ENCODE measurements at places on chromosomes 2 and 18. TPM values are rescaled to one million over a fixed set of nuclear protein-coding genes. Genes with fewer than 3 reads are reported as not detected.

ASB3 gene
- 26.0 TPM for total RNA-seq

CSRNP3 gene
- not detected for total RNA-seq

UGT1A5 gene
- not detected for total RNA-seq

SKOR2 gene
- total RNA-seq, result not detected

ANKRD30BL gene
- not detected for total RNA-seq

L3MBTL4 gene
- 0.18 TPM for total RNA-seq

TMEM214 gene
- total RNA-seq, result 47.3 TPM

DYNAP gene
- total RNA-seq, result not detected

TRPM8 gene
- not detected for total RNA-seq

UGT1A4 gene
- total RNA-seq, result not detected

FAM228A gene
- total RNA-seq, result 0.52 TPM

GRCh38 chr18:5195656-5196055, 1.4 kb downstream of the AKAIN1 start:
- no peak for DNase-seq

DNA sequence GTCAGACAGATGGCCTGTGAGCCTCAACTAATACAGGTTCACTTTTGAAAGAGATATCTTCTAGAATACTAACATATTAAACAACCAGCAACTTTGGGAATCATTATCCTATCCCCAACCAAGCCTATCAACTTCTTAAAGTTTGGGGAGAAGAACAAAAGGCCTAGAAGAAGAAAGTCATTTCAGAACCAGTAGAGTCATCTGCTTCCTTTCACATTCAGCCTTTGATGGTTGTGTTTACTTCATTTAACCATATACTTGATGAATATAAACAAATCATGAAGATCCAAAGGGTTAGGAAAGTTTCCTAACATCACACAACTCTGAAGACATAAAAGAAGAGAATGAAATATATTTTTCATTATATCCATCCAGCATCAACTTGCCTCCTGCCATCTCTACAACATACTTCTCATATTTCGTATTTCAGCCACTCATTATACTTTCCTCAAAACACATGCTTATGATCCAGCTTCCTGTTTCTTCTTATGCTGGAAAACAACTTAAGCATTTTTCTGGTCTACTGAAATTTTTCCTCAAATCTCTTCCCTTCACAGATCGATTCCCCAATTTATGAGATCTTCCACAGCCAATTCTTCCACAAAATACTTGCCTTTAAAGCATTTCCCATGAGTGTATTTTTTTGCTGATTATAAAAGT, 114.3 kb downstream of the CACNB4 start:
- no peak for DNase-seq

DNA sequence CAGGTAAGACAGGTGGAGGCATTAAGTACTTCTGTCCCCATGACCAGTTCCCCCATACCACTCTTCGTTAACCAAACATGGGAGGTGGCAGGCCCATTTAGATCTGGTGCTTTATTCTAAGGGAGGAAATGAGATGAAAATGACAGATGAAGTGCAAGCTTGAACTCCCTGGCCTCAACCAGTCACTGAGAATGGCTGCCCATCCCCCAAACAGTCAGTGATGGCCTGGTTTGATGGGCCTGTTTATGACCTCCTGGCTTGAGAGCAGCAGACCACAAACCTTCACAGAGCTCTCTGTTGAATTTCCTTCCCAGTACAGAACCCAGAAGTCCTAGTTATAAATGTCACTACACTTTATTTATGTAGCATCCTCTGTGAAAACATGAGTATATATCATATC, 31.1 kb downstream of the EPAS1 start:
- no peak for DNase-seq

- DNase-seq, result no peak
These were observed 36.3 kb upstream of the ACVR2A start for GRCh38 chr2:147808520-147808919.

DNA sequence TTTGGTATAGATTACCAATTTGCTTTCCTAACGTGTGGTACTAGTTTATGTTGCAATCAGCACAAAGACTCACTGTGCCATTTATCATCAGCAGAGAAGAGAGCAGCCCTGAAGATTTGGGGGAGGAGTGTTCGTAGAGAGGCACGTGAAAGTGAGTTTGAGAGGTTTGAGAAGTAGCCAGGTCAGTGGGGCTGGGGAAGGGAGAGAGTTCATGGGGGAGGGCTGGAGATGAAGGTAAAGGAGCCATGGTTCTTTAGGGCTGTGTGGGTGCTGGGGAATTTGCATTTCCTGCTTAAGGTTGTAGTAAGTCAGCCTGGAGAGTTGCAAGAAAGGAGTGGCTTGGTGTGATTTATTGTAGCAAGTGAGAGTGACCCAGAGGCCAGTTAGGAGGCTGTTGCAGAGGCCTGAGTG, 172.1 kb downstream of the NEDD4L start:
- DNase-seq, result no peak

GRCh38 chr2:29864988-29865387, 56.4 kb downstream of the ALK start:
- no peak for DNase-seq

- no peak for DNase-seq
These were observed 18.7 kb downstream of the C18orf63 start for GRCh38 chr18:74334242-74334893.

GRCh38 chr2:222430681-222431080, 6.3 kb downstream of the SGPP2 start:
- no peak for DNase-seq

DNA sequence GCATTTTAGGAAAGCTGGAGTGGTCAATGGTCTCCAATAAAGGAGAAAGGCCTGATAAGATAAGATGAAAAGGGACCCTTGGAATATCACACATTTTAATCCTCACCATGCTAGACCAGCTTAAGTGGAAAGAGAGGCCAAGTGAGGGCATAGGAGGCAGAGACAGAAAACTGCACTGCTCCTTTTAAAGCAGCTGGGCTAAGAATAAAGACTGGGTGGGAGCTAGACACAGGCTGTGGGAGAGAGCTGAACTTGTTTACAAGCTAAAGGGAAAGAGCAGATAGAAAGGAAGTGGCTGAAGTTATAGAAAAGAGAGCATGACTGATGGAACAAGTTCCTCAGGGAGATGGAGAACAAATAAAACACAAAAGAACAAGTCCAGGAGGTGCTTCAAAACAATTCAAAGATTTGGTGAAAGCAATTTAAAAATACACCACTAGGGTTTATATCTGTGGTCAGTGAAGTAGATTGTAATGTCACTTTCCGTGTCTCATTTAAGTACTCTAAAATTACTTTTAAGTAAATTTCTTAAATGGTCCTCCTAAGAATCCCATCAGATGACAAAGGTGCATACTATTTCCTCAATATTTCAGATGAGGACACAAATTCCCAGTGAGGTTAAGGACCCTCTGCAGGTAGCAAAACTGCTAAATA, 7.5 kb downstream of the COL5A2 start:
- no peak for DNase-seq

DNA sequence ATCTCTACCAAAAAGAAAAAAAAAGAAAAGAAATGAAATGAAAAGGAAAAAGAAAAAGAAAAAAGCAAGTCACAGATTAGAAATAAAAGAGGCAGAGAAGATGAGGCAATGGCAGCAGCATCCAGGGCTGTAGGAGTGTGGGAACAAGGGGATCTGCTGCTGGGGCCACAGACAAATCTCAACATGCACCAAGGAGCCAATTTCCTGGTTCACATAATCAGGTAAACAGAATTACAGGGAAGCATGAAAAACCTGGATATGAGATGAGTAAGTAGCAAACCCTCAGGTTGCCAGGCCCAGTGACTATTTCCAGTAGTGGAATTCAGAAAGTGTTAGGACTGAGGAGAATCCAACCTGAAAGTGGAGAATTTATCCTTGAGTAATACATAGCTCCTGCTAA, 77.4 kb upstream of the ARHGAP28 start:
- no peak for DNase-seq

DNA sequence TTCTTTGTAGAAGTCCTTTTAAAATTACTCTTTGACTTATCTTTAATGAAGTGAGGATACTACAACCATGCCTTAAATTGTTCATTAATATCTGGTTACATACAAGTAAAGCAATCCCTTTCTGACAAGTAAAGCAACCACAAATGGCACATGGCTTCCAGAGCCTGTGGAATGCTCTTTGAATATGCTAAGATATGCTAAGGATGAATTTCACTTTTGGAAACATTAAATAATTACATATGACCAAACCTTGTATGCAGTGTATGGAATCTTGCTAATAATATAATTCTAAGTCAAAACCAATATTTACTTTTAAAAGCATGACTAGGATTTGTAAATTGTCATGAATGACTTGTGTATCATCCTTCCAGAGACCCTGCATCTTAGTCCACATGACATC, 1711.2 kb upstream of the CELF4 start:
- DNase-seq, result no peak

DNA sequence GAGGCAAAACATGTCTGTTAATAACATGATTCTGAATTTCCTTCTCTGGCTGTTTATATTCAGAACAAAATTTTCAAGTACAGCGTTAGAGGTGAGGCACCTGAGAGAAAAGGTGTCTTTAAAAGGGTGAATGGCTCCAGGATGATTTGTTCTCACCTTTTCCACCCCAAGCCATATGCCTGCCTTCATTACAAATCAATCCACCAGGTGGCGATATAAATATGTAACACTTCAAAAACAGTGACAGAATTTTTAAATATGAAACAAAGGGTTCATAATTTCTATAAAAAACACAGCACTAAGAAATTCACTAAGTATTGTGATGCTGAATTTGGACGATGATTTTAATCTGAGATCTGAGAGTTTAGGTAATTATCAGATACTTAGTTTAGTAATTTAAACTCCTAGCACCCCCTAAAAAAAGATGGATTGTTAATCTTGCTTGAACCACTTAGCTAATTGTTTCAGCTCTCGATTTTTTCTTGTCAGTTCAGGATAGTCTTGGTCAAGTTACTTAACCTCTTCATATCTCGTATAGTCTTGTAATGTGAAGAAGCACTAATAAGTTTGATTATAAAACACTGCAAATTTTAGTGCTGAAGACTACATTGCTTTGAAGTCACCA, 528.8 kb downstream of the CPS1 start:
- no peak for DNase-seq

DNA sequence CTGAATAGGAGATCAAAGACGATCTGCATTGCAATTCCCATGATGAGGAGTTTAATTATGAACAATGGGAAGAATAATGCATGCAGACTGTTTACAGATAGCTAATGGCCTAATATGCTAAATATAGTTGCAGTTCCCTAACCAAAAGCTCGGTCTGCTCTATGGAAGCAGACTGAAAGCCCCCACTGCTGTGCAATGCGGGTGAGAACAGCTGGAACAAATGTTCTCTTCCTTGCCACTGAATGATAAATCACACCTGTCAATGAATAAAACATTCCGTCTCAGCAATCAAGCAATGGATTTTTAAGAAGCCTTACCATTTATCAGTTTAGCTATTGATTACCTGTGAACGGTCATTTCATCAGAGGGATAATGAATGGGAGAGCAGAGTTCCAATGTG, 704.5 kb upstream of the RAB6C start:
- DNase-seq, result no peak

GRCh38 chr2:85772019-85772745, 18.4 kb downstream of the ATOH8 start:
- DNase-seq, result no peak

DNA sequence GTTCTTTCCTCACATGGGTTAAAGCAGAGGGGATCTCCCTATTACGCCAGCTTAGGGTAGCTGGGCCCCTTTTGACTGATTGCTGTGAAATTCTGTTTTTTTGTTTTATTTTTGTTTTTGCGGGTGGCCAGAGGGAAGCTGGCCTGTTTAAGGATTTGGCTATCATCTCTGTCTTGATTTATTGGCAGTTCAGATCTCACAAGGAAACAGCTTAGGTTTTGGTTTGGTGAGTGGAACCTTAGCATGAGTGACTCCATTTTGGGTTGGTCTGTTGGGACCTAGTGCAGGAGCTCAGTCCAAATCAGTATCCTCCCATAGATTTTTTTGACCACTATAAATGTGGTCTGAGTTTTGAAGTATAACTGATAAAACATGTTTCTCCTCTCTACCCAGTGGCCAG, 25.6 kb upstream of the NTSR2 start:
- no peak for DNase-seq

GRCh38 chr2:240466579-240467148, 31.2 kb downstream of the GPC1 start:
- no peak for DNase-seq

DNA sequence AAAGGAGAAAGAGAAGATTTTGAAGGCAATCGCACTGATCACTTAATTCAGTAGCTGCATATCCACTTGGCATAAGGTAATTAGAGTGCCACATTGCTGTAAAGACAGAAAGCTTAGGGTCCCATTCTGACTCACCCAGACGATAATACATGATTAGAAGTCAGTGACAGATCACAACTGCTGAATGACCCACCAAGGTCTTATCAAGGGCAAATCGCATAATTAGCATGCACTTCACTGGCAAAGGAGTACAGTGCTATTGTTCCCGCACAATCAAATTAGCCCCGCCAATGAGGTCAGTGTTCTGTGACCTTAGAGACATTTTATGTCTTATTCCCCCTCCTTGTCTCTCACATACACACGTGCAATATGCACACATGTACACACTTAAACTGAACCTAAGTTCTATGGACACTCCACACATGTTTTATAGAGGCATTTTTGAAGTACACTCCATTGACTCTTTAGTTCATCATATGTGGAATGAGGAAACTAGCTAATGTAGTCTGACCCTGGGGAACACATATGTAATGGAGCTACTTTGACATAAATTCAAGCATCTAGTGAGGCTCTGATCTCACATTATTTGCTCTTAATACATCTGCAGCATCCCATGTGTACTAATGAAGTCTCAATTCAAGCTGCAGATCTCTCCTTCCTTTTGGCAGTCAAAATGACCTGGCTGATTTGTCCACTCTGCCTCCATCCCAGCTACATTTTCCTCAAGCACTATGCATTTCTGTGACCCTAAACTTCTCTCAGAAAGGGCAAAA, 673.8 kb upstream of the FANCL start:
- no peak for DNase-seq

DNA sequence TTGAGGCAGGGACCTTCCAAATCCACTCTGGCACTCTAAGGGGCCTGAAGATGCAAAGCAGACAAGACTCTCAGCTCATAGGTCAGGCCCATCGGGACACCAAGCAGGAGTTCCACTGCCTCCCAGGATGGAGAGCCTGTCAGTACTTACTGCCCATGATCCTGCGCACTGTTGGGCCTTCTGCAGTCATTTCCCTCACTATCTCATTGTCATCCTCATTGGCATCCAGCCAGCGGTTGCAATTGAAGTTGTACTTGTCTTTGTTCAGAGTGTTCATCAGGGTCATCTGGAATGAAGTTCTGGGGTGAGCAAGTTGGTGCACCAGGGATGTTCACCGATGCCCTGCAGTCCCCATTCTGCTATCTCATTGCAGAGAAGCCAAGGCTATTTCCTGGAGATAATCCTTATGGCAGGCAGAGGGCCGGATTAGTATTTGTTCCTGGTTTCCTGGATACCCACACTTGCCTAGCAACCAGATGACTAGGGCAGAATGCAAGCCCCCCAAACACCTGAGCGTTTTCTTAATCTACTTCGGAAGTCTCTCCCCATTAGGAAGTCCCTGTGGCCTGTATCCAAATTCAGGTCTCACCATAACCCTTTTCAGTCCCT, 65.1 kb downstream of the LOXHD1 start:
- no peak for DNase-seq
